T-helper 17 cell (primary cell): ENCODE measurements at places on chromosomes 12 and 14. TPM values are rescaled to one million over a fixed set of nuclear protein-coding genes. Genes with fewer than 3 reads are reported as not detected.

Gene DLK1
- not detected for total RNA-seq

Gene AJUBA
- total RNA-seq, result 1.3 TPM

Gene TAS2R20
- total RNA-seq, result 1.7 TPM

DNA sequence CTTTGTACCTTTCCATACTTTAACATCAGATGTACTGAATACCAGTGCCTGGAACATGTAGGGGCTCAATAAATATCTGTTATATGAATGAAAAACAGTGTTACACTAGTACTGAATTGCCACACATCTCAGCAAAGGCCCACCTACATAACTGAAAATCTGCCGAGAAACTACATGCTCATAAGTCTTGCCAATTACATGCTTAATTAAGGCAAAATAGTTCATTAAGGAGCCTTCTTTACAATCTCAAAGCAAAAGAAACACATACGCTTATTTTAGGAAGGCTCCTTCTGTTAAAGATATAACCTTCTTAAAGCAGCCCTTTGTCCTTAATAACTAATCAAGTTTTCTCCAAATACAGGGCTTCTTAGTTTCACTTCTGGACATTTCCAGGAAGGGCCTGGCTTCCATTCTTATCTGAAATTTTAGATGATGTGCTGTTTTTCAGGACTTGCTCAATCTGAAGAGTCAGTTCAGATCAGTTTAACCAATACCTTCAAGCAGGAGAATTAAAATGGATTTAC lies 11.5 kb downstream of the LIMA1 start:
- no peak for DNase-seq

GRCh38 chr14:35789651-35790050 lies 19.4 kb downstream of the RALGAPA1 start:
- DNase-seq, result no peak

- no peak for DNase-seq
Observed at GRCh38 chr14:21534576-21534975, 8.4 kb upstream of the SALL2 start.

- DNase-seq, result no peak
Observed at GRCh38 chr14:96057738-96058137, 18.6 kb downstream of the C14orf132 start.

- DNase-seq, result no peak
Observed at GRCh38 chr12:20490213-20490612, 121.9 kb downstream of the PDE3A start.

- no peak for DNase-seq
Observed at GRCh38 chr14:100363053-100363452, 39.9 kb downstream of the SLC25A47 start.

- no peak for DNase-seq
Observed at GRCh38 chr12:125567581-125567980, 502.3 kb downstream of the AACS start.

DNA sequence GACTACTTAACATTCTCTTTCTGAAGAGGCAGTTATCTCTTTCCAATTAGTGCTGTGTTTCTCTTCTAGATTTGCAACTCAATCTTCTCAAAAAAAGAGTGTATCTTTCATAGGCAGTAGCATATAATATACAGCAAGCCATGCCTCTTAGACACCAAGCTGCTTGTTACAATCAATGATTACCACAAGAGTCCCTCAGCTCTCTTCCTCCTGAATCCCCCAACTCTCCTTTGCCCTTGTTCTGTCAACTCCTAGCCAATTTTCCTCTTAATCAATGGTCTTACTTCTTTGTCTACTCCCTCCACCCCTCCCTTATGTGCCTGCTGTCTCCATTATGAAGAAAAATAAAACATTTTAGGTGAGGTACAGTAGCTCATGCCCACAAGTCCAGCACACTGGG lies 2.6 kb downstream of the TMTC1 start:
- no peak for DNase-seq
